ENCODE measurements at places on chromosomes 5 and 9.

GRCh38 chr9:108479989-108480652, 375.7 kb downstream of the ACTL7B start:
- H3K4me3 ChIP-seq = no peak overlapping the region
- peaks cover 25% of the 10 kb centered on the region for H3K4me1 ChIP-seq
- H3K27ac ChIP-seq = no peak overlapping the region

GRCh38 chr5:82522897-82523296, 244.7 kb upstream of the RPS23 start:
- no peaks in the 10 kb centered on the region for H3K27me3 ChIP-seq
- no peaks in the 10 kb centered on the region for H3K36me3 ChIP-seq
- no peak for DNase-seq
- H3K4me3 ChIP-seq = no peak overlapping the region
- H3K27ac ChIP-seq = no peak overlapping the region

DNA sequence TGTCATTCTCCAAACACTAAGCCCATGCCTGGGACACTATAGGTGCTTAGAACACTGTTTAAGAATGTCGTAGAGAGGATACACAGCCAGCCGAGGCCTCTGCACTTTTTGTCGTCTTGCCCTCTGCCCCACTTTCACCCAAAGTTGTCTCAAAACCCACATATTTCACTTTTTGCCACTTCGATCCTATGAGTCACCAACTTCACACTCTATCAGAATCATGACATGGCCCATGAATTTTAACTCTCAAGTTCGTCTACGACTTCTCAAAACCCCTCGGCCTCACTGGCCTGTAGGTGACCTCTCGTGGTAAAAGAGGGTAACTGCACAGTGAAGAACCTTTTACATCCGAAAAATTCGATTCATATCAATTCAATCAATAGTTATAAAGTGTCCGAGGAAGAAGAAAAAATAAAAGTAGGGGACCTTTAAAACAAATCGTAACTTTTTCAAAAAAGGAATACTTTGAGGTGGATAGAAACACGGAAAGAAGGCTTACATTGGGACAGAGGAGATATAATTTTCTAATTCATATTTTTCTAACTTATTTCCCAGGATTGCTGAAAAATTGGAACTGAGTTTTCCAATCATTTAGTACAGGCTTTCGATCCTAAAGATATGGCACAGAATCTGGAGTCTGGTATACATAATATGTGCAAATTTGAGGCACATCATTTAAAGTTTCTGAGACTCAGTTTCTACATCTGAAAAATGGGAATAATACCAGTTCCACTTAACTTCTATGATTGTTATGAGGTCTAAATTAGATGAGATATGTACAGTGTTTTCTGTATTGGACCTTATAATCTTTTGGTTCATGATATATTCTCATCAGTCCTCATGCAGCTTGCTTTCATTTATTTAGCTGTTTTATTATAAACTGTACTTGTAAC, 122.6 kb downstream of the APBA1 start:
- H3K27ac ChIP-seq = no peak overlapping the region
- no peaks in the 10 kb centered on the region for H3K27me3 ChIP-seq
- no peaks in the 10 kb centered on the region for H3K36me3 ChIP-seq
- peak; percentile 44 for DNase-seq
- no peak overlapping the region for H3K4me3 ChIP-seq

DNA sequence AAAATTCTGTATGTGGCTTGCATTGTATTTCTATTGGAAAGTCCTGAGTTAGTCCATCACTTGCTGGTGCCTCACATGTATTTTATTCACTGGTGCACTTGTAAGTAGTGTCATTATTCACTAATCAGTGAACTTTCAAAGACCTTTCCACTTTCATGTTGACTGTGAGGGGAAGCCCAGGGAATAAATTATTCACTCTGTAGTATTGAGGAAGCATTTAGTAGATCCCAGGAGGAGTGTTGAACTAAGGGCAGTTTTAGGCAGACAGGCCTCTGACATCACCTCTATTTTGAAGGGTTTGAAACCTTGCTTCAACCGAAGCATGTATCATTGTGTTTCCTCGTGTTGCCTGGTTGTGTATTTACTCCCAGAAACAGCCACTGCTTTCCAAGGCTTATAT, 705.4 kb upstream of the RIOK2 start:
- H3K27ac ChIP-seq = no peak overlapping the region
- H3K4me3 ChIP-seq = no peak overlapping the region
- H3K27me3 ChIP-seq = no peaks in the 10 kb centered on the region
- DNase-seq = no peak
- no peaks in the 10 kb centered on the region for H3K36me3 ChIP-seq

DNA sequence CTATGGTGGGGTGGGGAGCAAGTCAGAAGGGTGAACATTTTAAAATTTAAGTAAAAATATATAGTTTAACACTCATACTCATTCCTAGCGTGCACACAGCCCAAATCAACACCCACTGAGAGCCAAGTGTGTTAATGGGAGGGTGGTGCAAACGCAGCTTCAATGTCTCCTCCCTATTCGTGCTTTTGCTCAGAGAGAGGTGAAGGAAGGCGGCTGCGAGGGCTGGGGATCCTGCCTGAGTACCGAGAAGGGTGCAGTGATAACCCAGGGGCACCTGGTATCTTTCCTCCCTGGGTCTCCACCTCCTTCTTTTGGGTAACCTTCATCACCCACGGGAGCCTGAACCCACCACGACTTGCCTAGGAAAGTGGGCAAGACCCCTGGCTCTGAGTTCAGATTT, 35.0 kb downstream of the FGF1 start:
- H3K27ac ChIP-seq = no peak overlapping the region
- H3K4me1 ChIP-seq = no peaks in the 10 kb centered on the region
- DNase-seq = no peak
- no peaks in the 10 kb centered on the region for H3K36me3 ChIP-seq
- H3K4me3 ChIP-seq = no peak overlapping the region

GRCh38 chr5:174455301-174455700, 269.1 kb upstream of the MSX2 start:
- no peak overlapping the region for H3K27ac ChIP-seq
- DNase-seq = no peak
- H3K4me3 ChIP-seq = no peak overlapping the region
- no peaks in the 10 kb centered on the region for H3K4me1 ChIP-seq

DNA sequence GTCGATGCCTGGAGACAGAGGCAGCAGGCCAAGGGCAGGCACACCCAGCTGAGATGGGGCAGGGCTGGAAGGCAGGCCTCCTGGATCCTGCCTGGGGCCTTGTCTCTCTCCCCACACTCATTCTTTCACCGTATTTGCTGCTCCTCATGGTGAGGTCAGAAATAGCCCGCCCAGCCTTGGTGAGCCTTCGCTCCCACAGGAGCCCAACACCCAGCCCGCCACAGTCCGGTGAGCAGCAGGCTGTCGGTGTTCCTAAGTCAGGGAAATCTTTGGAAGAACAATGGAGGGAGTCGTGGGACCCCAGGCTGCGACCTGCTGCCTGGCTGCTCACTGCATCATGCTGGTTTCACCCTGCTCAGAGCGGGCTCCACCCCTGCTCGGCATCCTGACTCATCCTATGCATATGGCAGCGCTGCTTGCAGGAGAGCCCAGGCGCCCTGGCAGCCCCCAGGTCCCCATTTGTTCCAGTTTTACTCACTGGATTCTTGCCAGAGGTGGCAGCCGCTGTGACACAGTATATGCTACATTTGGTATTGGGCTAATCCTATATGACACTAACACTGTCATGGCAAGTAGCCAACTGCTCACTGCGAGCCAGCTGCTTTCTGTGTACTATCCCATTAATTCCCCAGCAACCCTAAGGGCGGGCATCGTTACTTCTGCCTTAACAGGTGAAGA, 53.2 kb upstream of the NCS1 start:
- peaks cover 3% of the 10 kb centered on the region for H3K36me3 ChIP-seq
- DNase-seq = peak; percentile 72
- peaks cover 23% of the 10 kb centered on the region for H3K4me1 ChIP-seq
- H3K27me3 ChIP-seq = no peaks in the 10 kb centered on the region
- H3K4me3 ChIP-seq = no peak overlapping the region

Data from astrocyte (in vitro differentiated cells and primary cell).